Brain microvascular endothelial cell (primary cell): ENCODE measurements at places on chromosomes 4 and X.

GRCh38 chr4:127533028-127533700 lies 99.6 kb upstream of the INTU start:
- DNase-seq = no peak

- DNase-seq = no peak
Observed at GRCh38 chrX:10120331-10120730, 36.4 kb upstream of the CLCN4 start.

DNA sequence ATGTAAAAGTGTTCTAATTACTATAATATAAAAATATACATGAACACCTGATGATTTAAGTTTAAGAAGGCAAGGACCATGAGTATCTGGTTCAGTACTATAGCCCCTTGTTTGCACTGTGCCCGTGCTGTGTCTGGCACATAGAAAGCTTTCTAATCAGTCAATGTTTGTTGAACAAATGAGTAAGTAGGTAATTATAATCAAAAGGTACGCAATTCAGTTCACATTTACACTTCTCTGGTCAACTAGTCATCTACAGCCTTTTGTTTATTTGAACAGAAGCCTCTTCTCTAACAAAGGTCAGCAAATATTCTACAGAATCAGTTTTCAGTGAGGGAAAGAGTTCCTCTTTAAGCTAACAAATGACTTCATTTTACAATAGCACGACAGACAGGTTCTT lies 523.3 kb downstream of the SMARCA1 start:
- DNase-seq = no peak

DNA sequence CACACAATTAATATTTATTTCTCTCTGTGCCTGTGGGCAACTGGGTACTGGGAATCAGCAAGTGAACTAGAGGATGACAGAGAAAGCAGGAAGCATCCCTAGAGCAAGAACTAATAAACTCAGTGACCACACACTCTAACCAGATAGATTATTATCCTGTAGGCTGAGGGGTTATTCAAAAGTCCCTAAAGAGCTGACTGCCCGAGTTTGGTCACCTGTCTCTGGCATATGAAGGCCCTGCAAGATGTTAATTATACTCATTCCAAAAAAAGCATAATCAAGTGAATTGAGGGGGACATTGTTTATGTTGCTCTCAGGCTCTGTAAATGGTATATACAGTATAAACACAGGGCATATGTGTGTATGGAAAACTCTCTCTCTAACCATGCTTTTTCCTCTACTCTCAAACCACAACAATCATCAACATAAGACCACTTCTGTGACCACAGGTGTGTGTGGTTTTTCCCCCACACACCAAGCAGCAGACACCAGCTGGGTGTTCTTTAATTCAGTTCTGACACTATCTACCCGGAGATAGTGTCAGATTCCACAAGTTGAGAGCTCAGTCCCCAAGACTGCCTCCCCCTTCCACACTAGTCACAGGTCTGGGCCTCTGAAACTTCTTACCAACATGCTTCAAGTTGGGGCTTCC lies 6.2 kb upstream of the HPSE start:
- no peak for DNase-seq

- DNase-seq = no peak
Observed at GRCh38 chr4:7710576-7711306, 228.9 kb downstream of the AFAP1 start.

GRCh38 chr4:72326692-72327632 lies 242.1 kb downstream of the ADAMTS3 start:
- no peak for DNase-seq
